ENCODE measurements at places on chromosomes 6 and 20.

DNA sequence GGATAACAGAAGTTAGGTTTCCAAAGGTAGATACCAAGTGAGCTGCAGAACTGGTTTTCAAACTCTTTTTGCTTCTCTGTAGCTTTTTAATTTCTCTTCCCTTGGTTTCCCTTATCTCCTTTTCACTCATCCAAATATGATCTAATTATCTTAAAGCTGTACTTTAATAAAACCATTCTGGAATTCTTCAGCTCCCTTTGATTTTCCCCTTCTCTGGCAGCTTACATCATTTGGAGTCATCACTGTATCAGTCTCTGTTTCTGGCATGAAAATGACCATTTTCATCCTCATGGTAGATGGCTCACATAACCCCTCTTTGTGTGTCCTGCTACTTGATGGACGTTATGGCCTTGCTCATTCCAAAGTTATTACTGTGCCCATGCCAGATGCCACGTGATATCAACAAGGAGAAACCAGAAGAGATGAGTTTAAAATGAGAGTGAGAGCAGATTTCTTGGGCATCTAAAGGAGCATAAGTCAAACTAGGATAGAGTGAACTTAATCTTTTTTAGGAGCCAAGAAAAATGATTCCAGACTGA is 620.2 kb downstream of the QKI start:
- no peak for DNase-seq

- no peak for DNase-seq
Measured at GRCh38 chr20:37803438-37804307, 99.3 kb upstream of the VSTM2L start.

DNA sequence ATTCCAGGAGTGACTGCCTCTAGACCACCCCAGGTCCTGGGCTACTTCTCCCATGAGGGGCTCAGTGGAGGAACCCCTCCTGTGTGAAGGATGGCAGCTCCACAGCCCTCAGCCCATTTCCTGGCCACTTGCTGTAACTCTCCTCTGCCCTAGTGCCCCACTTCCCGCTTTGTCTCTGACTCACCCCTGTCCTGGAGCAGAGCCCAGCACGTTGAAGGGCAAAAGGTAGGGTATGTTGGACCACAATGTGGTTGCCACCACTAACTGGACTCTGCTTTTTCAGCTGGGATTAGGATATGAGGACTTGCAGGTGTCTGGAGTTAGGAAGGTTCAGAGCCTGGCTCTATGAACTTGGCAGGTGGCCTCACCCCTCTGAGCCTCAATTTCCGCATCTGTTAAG is 2.4 kb downstream of the MYBL2 start:
- no peak for DNase-seq

DNA sequence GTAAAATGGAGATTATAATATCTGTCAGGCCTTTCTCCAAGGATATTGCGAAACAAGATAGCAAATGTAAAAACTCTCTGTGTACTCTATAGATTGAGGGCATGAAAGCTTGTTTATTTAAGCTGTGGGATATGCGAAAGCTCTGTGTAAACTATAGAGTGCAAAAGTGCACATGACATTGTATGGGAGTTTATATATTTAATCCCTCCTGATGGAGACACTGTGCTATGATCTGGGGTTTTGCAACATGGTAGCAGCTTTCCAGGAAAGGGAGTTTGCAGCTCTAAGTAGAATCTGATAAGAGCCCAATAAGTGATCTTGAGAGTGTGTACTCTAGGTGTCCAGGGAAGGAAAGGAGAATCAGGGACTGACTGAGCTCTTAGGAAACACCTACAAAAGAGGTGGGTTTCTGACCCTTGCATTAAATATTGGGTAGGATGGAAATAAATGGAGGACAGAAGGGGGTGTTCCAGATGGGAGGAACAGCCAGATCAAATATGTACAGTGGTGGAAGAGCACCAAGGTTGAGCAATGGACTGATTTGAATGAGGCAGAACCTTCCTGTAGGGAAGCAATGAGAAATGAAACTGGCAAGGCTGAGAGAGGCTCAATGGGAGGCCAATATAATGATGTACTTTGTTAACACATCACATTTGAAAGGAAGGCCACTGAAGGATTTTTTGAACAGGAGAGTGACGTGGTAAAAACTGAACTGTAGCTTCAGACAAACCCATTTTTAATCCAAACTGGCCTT is 450.1 kb downstream of the GJA1 start:
- no peak for DNase-seq

GRCh38 chr6:83044091-83044768 is 21.4 kb downstream of the UBE3D start:
- no peak for DNase-seq

- DNase-seq: no peak
Measured at GRCh38 chr6:107538856-107539387, 49.0 kb downstream of the SOBP start.

DNA sequence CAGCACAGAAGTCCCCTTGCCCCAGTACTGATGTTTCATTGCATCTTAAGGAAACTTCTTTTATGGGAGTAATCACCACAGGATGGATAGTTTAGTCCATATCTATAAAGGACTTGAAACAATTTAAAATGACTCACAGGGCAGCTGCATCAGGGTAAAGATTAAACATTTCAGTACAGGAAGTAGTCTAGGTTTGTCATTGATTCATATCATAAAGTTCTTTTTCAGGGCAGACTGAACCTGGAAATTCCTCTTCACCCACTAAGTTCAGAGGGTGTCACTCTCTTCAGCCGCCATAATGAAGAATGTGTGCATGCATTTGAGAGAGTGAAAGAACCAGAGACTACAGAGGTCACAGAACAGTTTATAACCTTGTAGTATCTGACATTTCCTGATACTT is 296.3 kb upstream of the JAG1 start:
- no peak for DNase-seq

- DNase-seq: no peak
Measured at GRCh38 chr6:111517965-111518364, 34.9 kb upstream of the REV3L start.

GRCh38 chr6:137740091-137740755 is 126.8 kb upstream of the TNFAIP3 start:
- no peak for DNase-seq

All from stimulated activated CD4-positive, alpha-beta T cell treated with anti-CD3 and anti-CD28 coated beads, Interleukin-15, amount 100 ng/mL, for 1 hour (primary cell).